ENCODE measurements at places on chromosomes 2 and 18.

GRCh38 chr2:220991972-220992371 is 580.1 kb downstream of the EPHA4 start:
- no peak for DNase-seq

DNA sequence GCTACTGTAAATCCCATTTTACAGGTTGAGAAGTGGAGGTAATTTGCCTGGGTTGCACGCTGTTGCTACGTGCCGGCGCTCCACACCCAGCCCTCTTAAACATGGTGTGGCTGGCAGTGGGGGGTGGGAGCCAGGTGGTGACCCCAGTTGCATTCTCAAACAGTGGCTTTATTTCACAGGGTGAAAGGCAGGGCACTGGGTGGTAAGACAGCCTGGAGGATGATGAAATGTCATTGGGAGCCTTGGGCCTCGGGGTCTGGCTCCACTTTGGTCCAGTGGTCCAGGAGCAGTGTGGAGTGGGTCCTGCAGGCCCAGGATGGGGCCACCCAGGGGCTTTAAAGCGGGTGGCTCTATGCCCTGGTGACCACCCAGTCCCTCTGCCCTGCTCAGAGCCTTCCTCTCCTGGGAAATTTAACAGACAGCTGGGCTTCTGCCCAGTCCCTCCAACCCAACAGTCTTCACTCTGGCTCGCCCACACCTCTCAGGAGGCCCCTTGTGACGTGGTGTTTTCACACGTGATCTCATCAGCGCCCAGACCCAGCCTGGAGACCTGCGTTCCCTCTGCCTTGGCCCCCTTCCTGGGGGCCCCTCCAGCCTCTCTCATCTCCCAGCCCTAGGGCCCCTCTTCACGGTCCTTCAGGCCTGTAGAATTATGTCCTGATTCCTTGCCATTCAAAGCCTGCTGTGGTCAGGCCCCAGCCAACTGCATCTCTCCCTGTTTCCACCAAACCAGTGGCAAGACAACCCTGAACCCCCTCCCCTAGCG is 92.5 kb downstream of the INHBB start:
- DNase-seq = no peak

DNA sequence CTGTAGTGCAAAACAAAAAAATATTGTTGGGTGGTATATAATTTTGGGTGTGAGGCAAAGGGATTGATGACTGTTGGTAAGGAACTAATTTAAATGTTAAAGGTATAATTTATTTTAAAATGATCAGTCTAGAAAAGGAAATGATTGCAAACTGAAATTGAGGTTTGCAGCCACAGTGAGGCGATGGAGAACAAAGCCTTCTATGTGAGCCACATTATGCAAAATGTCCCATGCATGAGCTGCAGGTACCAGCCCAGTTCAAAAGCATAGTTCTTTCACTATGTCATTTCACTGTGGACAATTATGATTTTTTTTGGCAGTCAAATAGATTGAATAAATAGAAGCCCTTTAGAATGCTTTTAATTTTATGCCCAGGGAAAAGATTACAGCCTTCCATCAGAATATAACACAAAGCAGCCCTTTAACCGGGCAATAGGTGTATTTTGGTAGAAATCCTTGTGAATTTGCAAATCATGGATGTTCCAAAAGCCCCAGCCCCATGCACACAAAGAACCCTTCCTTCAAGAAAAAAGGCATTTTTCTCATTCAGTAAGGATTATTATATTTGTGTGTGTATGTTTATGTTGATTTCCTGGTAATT is 1.7 kb downstream of the MAP2 start:
- peak; percentile 37 for DNase-seq

GRCh38 chr2:168311261-168311910 is 64.0 kb upstream of the STK39 start:
- DNase-seq = no peak

DNA sequence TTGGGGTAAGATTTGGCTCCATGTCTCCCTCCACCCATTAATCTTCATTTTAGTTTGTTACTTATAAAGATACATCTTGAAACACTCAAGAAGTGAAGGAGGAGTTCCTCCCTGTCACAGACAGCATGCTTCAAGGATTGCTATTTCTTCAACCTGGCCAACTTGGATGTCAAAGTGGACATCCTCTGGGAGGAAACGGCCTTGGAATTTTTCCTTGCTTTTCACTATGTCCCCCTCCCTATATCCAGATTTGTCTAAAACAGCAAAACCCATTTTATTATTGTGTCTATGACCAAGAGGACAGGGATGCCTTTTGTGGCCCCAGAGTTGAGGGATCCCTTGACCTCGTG is 242.9 kb downstream of the LPIN1 start:
- DNase-seq = no peak

GRCh38 chr2:46411245-46411641 is 68.1 kb upstream of the TMEM247 start:
- DNase-seq = no peak

DNA sequence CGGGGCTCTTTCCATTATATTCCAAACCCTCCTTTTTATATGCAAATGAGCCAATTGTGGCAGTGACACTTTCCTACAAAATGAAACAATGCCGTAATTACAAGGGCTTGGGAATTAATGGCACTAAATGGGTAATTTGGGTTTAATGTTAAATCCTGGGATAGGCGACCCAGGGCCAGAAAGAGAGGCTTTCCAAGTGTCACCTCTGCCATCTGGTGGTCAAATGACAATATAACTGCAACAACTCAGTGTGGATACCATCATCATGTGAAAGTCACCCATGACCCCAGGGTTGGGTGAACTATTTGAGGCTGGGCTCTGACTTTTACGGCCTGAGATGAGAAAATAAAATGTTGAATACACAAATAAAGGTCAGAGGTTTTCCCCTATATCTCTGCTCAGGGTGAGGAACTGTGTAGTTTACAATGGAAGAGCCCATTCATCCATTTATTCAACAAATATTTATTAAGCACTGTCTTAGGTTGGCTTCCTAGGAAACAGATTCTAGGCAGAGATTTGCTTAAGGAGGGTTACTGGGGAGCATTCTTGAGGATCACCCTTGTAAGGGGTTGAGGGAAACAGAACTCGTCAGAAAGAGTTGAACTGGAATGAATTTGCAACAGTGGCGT is 13.6 kb upstream of the THADA start:
- DNase-seq = peak; percentile 37

- no peak for DNase-seq
Observed at GRCh38 chr18:31246460-31246859, 71.5 kb upstream of the DSG1 start.

DNA sequence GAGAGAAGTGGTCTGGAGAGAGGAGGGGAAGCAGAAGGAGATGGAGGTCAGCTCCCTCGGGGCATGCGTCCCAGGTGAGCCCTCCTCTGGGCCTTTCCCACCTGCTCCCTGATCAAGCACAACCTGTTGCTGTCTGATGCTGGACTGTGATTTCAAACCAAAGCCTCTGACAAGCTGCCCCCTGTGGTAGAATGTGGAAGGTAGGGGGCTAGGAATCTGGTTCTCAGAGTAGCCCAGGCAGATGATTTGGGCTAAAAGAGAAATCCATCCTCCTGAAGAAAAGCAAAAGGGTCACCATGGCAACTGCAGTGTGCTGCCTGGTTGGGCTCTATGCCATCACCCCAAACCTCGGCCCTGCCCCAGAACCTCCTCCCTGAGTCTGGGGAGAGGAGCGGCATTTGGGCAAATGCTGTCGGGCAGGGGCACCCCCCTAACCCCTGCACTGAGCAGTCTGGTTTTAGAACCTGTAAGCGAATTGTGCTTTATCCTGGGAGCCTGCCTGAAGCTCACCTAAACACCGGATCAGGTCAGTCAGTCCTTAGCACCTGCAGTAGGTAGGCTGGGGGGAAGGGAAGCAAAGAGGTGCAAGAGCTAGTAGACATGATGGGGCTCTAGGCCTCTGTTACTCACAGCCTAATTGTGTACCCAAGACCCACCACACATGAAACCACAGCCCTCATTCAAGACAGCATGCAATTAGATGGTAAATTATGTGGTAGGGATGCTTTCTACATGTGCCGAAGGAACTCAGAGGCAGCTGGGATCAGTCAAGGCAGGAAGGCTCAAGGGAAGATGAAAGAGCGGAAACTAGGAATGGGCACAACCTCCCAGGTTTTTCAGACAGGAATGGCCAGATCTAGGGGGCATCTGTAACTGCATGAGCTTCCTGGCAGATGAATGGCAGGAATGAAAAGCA is 83.5 kb downstream of the DNMT3A start:
- no peak for DNase-seq

DNA sequence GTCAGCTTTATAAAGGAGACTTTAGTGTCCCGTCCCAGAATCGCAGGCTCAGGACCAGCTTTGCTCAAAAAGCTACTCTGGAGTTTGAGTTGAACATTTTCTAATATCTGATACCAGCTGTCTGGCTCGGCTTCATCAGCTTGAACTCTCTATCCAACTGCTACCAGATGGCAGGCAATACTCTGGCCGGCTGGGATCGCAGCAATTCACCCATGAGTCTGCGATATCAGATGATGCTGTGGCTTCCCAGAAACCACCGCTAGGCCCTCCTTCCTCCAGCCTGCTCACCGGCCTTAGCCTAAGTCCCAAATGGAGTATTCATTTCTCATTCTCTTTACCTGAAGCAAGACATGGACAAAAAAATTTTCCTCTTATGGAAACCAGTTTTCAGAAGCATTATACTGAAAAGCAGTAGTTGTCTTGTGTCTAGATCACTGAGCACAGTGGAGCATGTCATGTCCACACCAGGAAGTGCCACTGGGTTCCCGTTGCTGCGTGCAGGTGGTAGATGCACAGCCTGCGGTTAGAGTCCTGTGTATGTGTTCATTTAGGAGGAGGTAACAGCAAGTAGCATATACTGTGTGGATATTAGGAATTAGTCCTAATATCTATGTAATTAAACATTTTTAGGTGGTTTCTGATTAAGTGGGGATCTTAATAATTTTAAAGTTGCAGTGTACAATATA is 162.0 kb upstream of the SOX11 start:
- no peak for DNase-seq

Measured in HCT116 (cell line).